Thymus (tissue), 14 donors: ENCODE measurements at places on chromosomes 6 and 20. TPM values are rescaled to one million over a fixed set of nuclear protein-coding genes. Genes with fewer than 3 reads are reported as not detected.

GRCh38 chr6:106757267-106757666 is 127.9 kb downstream of the QRSL1 start:
- no peak for DNase-seq

GRCh38 chr6:36493319-36493718 is 50.5 kb downstream of the KCTD20 start:
- DNase-seq = no peak

- no peak for DNase-seq
These were observed 20.5 kb downstream of the SNAI1 start for GRCh38 chr20:50003253-50003656.

- no peak for DNase-seq
These were observed 18.1 kb downstream of the TUBB2B start for GRCh38 chr6:3209114-3210023.

DNA sequence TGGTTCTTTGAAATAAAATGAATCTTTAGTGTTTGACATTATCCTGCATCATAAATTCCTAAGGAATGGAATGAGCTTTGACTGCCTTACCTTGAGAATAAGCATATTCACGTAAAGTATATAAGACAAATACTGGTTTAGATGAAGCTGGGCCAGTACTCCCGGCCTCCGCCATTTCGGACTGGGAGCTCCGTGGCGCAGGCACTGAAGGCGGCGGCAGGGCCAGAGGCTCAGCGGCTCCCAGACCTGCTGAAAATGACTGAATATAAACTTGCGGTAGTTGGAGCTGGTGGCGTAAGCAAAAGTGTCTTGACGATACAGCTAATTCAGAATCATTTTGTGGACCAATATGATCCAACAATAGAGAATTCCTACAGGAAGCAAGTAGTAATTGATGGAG is 76.2 kb upstream of the FAM83B start:
- no peak for DNase-seq

DNA sequence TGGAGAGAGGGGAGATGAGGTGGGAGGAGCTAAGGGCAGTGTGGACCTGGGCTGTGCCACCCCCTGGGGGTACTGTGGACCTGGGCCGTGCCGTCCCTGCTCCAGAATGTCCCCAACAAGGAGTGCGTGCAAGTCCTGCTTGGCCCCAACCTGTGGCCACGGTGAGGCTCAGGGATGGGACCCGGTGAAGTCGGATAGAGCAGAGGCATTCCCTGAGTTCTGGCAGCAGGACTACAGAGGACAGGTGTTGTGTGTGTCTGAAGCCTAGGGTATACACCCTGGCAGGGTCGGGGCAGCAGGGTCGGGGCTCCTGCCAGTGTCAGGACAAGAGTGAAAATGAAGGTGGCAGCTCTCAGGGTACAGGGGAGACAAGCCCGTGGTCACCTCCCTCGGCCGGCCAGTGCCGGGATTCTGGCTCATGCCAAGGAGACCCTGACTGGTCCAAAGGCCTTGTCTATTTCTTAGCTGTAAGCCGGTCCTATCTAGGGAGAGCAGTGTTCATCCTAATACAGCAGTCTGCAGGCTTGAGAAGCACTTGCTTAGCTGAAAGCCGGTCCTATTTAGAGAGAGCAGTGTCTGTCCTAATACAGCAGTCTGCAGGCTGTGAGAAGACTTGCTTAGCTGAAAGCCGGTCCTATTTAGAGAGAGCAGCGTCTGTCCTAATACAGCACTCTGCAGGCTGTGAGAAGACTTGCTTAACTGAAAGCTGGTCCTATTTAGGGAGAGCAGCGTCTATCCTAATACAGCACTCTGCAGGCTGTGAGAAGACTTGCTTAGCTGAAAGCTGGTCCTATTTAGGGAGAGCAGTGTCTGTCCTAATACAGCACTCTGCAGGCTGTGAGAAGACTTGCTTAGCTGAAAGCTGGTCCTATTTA is 95.9 kb downstream of the SMOC2 start:
- DNase-seq = no peak

DNA sequence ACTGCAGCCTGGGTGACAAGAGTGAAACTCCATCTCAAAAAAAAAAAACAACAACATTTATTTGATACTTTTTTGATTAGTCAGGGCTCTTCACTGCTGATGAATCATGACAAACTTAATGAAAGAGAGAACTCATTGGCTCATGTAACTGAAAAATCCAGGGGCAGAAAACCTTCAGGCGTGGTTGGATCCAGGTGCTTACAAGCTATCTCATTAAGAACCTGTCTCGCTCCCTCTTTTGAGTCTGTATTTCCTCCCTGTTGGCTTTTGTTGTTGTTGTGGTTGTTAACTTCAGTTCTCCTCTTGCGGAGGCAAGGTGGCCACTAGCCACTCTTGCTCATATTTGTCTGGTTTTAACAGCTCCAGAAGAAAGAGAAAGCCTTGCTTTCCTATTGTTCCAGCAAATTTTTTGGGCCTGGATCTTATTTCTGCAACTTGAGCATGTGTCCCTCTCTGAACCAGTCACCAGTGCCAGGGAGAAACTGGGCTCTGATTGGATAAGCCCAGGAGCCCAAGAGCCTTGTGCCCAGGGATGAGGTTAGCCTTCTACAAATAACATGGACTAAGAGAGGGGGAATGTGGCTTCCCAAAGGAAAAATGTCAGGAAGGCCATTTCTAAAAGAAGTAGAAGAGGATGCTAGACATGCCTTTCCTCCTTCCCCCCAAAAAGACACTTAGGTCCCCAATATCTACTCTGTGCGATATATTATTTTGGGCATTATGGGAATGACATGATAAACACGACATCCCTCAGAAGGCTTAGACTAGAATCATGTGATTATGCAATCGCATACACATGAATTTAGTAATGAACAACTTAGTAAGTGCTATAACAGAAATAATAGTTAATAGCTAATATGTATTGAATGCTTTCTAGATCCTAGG is 64.5 kb downstream of the PHACTR2 start:
- DNase-seq = no peak

- DNase-seq = no peak
These were observed 70.4 kb downstream of the THBS2 start for GRCh38 chr6:169183233-169183632.

DNA sequence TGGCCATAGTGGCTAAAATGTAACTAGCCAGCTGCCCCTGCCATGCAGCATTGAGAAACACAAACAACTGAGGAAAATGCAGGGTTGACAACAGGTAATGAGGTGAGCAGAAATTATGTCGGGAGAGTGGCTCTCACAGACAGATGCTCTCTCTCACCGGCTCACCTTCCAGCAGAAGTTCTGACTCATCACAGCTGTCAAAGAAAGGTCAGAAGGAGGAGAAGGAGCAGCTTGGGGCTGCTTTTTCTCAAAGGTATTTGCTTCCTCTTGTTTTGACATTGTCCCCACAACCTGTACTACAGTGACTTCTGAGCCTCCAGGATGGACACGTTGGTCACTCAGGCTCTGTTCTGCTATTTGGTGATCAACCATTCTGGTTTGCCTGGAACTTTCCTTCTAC is 190.5 kb upstream of the HEY2 start:
- no peak for DNase-seq

C6orf15 gene
- 0.38 TPM for total RNA-seq

ANKRD6 gene
- 10.6 TPM for total RNA-seq

CDH4 gene
- total RNA-seq = 0.61 TPM

TINAG gene
- total RNA-seq = not detected
